Cerebellar nuclear complex (tissue), 1 donor: ENCODE measurements at places on chromosomes 12 and 14.

GRCh38 chr14:75234173-75235115 lies 44.2 kb upstream of the FOS start:
- no peak for DNase-seq

DNA sequence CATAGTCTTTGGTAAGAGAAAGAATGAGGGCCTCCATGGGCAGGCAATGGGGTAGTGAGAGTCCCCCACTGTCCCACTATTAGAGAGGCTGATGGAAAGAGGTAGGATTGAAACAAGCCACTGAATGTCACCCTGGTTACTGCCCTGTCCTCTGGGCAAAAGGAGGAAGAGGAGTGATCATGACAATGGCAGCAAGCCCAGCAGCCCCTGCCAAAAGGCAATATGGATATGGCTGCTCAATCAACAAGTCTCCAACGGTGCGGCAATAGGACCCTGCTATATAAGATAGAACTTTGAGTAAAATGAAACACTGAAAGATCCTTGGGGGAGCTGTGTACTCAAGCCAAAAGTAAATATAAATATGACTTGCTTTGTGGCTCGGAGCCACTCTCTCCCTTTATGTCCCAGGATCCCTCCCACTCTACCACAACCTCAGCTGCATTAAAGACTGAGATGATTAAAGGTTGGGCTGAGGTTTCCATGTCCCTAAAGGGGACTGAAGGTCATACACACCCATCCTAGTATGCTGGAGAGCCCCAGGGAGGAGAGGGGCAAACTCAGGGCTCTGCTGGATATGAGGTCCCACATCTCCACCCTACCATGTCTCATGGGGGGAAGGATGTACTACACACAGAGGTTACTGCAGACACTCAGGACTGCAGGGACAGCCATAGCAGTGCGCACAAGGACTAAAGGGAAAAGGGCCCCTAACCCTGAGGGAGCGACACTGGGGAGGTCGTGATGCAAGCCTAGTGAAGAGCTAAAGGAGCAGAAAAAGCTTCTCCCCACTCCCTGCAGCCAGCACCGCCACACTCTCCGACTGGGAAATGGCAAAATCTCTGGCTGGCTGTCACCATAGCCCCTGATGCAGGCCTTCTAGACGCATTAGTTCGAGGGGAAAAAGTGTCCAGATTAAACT lies 5.9 kb downstream of the POMT2 start:
- DNase-seq = no peak

GRCh38 chr12:68609998-68610369 lies 715 bp upstream of the RAP1B start:
- DNase-seq = no peak

DNA sequence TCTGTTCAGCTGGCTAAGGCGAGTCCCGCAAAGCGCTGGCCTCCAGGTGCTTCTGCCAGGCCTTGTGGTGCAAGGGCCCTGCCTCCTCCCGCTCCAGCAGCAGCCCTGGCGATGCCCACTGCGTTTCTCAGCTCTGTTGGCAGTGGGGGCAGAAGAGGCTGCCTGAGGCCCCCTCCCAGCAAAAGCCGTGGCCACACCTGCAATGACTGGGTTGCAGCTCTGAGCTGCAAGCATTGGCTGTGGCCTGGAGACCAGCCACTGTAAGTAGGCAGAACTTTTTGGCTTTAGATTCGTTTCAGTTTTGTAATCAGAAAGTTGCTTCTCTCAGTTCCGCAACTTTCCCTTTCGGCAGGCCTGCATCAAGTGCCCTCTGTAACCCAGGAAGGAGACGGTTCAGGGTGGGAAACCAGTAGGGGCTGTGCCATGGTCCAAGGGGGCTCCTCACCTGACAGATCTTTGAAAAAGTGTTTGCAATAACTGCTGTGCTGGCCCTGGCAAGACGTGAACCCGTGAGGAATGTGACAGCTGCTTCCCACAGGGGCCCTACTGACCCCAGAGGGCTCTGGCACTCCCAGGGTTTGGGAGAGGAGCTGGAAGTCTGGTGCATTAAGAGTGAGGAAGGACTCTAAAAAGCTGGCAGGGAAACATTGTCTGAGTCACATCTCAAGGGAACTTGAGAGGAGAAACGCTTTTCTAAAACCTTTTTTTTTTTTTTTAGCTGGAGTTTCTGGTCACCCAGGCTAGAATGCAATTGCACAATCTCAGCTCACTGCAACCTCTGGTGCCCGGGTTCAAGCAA lies 54.5 kb upstream of the MAX start:
- no peak for DNase-seq

DNA sequence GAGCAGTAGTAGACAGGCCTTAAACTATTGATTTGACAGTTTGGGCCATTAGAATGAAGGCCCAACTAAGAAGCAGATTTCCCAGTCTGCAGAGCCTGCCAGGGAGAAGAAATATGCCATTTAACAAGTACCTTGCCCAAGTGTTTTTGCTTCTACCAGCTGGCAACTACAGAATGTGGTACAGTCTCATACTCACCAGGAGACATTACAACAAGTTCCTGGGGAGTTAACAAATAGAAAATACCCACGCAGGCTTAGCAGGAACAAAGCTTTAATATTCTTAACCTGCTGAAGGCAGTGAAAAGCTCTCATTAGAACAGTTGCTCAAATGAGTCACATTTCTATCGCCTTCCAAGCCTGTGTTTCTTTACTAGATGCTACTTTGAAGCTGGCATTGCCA lies 241.0 kb downstream of the TMEM117 start:
- DNase-seq = no peak

GRCh38 chr12:42933461-42934081 lies 344.0 kb upstream of the PRICKLE1 start:
- DNase-seq = no peak

DNA sequence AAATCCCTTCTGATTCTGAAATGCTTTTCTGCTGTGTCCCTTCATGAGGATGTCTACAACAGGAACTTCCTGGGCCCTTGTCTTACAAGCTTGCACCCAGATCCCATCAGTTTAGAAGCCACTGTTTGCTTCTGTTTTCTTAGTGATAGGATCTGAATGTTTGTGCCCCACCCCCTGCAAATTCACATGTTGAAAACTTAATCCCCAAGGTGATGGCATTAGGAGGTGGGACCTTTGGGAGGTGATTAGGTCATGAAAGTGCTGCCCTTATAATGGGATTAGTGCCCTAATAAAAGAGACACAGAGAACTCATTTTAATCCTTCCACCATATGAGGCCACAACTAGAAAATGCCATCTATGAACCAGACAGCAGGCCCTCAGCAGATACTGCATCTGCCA lies 36.0 kb upstream of the GNPNAT1 start:
- DNase-seq = no peak

DNA sequence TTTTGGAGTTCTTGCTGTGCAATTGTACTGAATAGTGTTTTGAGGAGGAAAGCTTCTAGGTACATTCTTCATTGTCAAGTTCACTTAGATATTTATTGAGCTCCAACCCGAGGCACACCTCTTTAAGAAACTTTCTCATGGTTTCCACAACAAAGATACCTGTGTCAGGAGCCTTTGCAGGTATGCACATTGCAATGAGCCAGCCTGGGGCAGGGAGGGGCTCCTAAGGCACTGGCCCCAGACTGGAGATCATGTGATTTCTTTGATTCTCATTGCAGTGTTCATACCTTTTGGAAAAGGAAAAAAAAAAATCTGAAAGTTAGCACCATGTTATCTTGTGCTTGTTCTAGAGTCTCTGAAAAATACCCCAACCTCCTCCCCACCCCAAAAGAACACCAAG lies 80.3 kb downstream of the PRMT8 start:
- DNase-seq = no peak

GRCh38 chr14:74979029-74979428 lies 23.6 kb upstream of the PGF start:
- no peak for DNase-seq

GRCh38 chr12:5912437-5913334 lies 32.4 kb downstream of the ANO2 start:
- no peak for DNase-seq

- DNase-seq = no peak
Observed at GRCh38 chr12:70619471-70620152, 17.6 kb downstream of the PTPRB start.

- DNase-seq = no peak
Observed at GRCh38 chr14:69652942-69653684, 41.7 kb downstream of the SUSD6 start.
